ENCODE measurements at places on chromosomes 3 and 15. TPM values are rescaled to one million over a fixed set of nuclear protein-coding genes. Genes with fewer than 3 reads are reported as not detected.
A peak's percentile ranks its signal among the peaks of the same experiment; 100 is the strongest.

Gene ARF4
- total RNA-seq, result 69.6 TPM

Gene GPR176
- total RNA-seq, result 1.7 TPM

Gene SCN11A
- not detected for total RNA-seq

Gene CELSR3
- total RNA-seq, result 9.9 TPM

Gene PRR20G
- total RNA-seq, result not detected

Gene SOX14
- not detected for total RNA-seq

- DNase-seq, result no peak
These were observed 17.8 kb downstream of the MKRN2 start for GRCh38 chr3:12574661-12575060.

GRCh38 chr3:46537316-46537715, 28.8 kb downstream of the LRRC2 start:
- DNase-seq, result no peak

DNA sequence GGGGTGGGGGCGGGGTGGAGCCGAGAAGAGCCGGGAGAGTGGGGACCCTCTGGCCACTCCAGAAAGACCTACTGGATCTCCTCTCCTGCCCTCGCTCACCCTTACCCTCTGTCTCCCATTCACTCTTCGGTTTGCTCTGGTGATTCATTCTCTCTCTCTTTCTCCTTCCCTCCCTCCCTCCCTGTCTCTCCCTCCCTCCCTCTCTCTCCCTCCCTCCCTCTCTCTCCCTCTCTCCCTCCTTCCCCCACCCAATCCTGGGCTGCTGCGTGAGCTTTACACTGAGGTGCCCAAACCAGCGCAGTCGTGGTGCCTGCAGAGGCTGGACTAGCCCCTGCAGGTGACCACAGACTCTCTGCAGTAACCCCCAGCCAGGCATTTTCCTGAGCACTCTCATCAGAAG, 32.2 kb upstream of the ADAMTS17 start:
- no peak for DNase-seq

GRCh38 chr15:94203306-94203705, 28.1 kb upstream of the MCTP2 start:
- no peak for DNase-seq

DNA sequence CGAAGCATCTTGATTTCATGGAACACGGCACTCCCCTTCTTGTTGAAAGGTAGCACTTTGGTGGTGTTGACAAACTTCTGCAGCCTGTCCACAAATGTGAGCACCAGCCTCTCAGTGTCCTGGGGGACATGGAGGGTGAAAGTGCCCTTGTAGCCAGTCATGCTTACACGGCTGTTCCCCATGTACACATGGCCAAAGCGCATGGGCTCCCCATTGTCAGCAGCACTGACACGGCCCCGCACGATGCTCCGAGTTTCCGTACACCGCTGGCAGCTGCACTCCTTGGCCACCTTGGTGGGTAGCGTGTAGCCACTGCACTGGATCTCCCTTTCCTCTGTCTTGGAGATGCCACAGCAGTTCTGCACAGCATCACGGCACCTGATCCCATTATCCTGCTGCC, 12.7 kb downstream of the CILP start:
- DNase-seq, result no peak

DNA sequence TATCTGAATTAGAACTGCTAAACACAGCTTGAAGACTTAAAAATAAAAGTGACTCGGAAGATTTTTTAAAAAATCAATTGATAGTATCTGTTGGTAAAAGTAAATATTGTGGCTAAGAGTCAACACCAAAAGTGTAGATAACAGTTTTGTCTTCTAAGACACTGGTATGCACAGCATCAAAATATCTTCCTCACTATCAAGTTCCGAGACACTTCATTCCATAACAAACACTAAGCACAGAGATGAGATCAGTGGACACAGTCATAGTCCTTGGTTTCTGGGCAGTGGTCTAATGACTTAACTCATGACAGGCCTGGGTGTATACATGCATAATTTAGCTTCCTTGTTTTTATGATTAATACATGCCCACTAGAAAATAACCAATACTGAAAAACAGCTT, 63.2 kb downstream of the PXYLP1 start:
- no peak for DNase-seq

- no peak for DNase-seq
These were observed 13.2 kb upstream of the NFKBIZ start for GRCh38 chr3:101836160-101836559.

- DNase-seq, result no peak
These were observed 26.4 kb downstream of the TIGIT start for GRCh38 chr3:114320246-114320645.

DNA sequence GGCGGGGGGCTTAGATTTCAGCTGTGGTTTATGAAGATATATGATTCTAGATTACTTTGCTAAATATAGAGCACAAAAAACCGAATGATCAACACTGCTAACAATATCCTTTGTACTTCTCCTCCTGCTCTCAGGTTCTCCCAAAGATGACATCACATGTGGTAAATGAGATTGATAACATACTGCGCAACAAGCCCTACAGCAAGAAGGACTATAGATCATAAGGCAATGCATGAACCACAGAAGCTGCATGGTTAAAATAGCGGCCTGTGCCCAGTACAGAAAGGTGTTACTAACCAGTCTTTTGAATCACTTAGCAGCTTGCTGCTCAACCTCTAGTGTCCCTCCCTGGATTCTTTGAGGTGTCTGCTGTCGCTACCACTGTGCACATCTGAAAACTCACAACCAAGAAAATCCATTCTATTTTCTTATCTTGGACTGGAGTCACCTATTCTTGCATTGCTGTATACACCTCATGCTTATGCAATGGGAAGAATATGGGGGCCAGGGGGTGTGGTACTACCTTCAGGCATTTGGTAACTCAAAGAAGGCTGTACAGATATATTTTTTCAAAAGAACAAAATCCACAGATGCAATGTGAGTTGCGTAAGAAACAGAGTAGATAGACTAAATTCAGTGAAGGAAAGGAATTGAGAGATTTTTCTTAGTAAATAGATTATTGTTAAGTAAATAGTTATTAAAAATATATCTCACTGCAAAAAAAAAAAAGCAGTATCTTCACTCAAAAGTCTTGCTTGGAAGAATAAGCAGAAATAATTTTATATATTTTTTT, 18.2 kb downstream of the SSR3 start:
- no peak for DNase-seq

- DNase-seq, result peak; percentile 54
These were observed 4.6 kb downstream of the CFAP100 start for GRCh38 chr3:126399351-126399735.

DNA sequence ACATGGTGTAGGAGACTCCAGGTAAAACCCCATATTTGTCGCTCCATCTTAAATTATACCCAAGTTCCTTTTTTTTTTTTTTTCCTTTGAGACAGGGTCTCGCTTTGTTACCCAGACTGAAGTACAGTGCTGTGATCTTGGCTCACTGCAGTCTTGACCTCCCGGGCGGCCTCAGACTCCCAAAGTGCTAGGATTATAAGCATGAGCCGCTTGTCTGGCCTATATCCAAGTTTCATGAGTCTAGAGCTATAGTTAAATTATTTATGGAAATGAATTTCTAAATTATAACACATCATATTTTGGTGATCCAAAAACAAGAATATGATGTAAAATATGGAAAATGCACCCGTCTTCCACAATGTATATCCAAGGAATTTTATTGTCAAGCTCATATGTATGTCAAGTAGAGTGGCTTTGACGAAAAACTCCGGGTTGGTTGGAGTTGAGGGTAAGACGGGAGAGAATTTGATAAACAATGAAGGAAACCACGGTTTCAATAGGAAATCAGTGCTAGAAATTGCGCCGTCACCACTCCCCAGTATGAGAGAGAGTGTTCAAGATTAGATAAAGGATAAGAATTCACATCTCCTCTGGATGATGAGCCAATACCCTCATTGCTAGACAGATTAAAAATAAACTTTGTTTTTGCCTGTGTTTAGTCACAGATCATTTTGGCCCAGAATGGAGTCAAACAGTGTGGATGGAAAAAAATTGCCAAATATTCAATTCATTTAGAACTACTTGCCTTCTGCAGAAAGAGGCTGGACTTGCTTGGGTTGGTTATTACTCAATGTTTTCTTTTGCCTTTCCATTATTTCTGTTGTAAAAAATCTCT, 209.2 kb upstream of the NR2F2 start:
- no peak for DNase-seq

DNA sequence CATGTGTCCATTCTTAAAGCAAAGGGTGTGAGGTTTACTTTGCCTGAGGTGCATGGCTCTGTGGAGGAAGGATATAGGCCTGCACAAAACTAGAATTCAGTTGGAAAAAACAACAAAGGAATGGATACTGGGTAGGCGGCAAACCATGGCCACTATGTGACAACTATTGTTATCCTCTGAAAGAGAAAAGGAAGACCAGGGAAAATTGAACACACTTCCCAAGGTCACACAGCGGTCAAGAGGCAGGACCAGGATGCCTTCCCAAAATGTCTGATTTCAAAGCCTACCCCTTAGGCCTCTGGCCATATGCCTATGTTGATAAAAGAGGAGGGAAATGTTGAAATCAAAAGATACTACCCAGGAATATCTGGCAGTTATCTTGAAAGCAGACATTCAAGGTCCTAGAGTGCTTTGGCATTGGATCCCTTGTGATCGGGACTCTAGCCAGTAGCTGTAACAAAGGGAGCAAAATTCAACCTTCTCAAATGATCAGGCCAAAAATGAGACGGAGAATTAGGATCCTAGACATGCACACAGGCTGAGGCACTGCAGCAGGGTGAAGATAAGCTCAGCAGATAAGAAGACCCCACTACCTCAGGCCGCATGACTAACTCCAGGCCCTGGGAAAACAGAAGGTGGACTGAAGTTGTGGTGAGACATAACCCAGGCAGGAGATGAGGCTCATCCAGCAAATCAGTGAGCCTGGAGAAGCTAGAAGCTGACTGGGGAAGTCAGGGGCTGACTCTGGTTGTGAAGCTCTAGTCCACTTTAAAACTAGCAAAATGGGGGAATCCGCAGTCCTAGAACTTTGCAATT, 292.2 kb downstream of the NEK10 start:
- DNase-seq, result no peak

- peak; percentile 44 for DNase-seq
These were observed 1.4 kb downstream of the FURIN start for GRCh38 chr15:90869601-90870353.

DNA sequence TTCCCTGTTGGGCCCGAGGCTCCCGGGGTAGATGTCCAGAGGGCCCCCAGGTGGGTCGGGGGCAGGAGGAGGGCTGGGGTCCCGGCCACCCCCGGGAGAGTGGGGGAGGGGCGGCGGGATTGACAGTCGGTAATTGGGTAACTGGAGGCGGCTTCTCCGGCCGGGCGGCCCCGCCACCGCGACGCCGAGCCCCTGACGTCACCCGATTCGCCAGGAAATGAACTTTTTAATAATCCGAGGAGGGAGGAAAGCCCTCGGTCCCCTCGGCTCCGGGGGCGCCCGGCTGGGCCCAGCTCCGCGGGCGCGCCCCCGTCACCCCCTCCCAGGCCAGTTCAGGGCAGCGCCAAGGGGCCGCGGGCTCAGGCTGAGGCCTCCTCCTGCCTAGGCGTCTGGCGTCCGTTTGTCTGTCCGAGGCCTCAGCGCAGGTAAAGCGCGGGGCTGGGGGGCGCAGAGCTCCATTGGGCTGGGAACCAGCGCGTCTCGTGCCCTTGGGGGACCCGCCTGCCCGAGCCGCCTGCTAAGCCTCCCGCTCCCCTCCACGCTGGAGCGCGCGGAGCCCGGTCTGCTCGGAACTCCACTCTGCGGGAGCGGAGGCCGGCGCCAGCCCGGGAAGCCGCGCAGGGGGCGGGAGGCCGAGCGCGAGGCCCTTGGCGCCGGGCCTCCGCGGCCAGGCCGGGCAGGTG, 3.9 kb downstream of the GATA2 start:
- peak; percentile 72 for DNase-seq

Data from HT-29 (cell line).